ENCODE measurements at places on chromosomes 5 and 9. TPM values are rescaled to one million over a fixed set of nuclear protein-coding genes. Genes with fewer than 3 reads are reported as not detected.

Gene SLCO6A1
- polyA plus RNA-seq: not detected

Gene CSNK1A1
- polyA plus RNA-seq: 201 TPM

Gene CARTPT
- polyA plus RNA-seq: not detected

Gene SPATA9
- polyA plus RNA-seq: 2.3 TPM

Gene LRRC70
- 11.8 TPM for polyA plus RNA-seq

Gene LRRC19
- 0.40 TPM for polyA plus RNA-seq

Gene NADK2
- 51.1 TPM for polyA plus RNA-seq

- no peak for DNase-seq
Measured at GRCh38 chr5:42900734-42901133, 89.0 kb upstream of the SELENOP start.

- peak; percentile 73 for DNase-seq
Measured at GRCh38 chr5:137206030-137206715, 293.0 kb downstream of the SPOCK1 start.

- no peak for DNase-seq
Measured at GRCh38 chr9:117622347-117622746, 81.9 kb upstream of the TLR4 start.

- no peak for DNase-seq
Measured at GRCh38 chr5:174794931-174795672, 70.7 kb downstream of the MSX2 start.

- no peak for DNase-seq
Measured at GRCh38 chr9:113465599-113466140, 2.1 kb downstream of the RGS3 start.

DNA sequence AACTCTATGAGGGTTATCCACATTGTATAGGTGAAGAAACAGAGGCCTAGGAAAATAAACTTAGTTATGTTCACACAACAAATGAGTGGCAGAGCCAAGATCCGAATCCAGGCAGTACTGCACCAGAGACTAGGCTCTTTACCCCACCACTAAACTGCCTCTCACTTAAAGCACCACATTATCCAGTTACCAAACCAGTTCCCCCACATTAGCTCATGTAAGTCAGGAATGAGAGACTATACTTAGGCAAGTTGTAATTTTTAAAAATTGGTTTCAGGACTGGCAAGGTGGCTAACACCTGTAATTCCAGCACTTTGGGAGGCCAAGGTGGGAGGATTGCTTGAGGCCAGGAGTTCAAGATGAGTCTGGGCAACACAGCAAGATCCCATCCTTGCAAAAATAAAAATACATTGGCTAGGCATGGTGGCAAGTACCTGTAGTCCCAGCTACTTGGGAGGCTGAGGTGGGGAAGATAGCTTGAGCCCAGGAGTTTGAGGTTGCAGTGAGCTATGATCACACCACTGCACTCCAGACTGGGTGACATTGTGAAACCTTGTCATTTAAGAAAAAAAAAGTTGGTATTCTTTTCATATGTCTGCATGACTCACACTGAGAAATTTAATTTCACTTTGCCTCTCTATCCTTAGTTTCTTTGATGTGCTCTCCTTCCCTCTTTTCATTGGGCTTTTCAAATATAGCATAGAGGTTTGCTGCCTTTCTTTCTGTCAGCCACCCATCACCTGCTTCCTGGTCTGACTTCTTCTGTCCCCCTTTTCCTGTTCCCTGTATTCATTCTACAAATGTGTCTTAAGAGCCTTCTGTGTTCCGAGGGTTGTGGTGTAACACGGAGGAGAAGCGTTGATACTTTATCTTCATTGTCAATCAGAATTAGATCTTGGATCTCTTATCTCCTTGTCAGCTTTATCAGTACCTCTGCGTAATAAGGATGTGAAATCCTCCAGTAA, 64.7 kb downstream of the ERMP1 start:
- no peak for DNase-seq

- DNase-seq: no peak
Measured at GRCh38 chr5:169904059-169904458, 76.2 kb downstream of the INSYN2B start.

- DNase-seq: no peak
Measured at GRCh38 chr9:39108145-39108544, 179.8 kb downstream of the CNTNAP3 start.

DNA sequence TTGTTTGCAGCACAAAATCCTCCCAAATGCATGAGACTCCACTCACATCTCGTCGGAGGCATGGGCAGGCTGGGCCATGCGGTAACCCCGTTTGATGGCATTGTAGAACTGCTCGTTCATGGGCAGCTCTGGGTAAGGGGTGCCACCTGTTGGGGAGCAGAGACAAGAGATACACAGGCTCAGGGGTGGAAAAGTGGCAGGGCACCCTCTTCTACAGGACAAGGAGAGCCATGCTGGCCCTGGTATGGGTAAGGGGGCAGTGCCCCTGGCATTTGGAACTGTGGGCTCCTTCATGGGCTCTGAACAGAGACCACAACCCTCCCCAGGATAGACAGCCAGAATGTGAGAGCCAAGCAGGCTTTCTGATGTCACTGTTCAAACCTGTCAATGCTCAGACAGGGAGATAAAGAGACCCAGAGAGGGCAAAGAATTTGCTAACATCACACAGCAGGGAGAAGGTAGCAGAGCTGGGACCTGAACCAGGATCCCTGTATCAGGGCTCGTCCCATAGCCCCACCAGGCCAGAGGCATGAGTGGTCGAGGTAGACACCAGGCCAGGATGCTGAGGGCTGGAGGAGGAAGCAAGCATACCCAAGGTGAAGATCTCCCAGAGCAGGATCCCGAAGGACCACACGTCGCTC, 33.2 kb upstream of the CSF1R start:
- peak; percentile 32 for DNase-seq

DNA sequence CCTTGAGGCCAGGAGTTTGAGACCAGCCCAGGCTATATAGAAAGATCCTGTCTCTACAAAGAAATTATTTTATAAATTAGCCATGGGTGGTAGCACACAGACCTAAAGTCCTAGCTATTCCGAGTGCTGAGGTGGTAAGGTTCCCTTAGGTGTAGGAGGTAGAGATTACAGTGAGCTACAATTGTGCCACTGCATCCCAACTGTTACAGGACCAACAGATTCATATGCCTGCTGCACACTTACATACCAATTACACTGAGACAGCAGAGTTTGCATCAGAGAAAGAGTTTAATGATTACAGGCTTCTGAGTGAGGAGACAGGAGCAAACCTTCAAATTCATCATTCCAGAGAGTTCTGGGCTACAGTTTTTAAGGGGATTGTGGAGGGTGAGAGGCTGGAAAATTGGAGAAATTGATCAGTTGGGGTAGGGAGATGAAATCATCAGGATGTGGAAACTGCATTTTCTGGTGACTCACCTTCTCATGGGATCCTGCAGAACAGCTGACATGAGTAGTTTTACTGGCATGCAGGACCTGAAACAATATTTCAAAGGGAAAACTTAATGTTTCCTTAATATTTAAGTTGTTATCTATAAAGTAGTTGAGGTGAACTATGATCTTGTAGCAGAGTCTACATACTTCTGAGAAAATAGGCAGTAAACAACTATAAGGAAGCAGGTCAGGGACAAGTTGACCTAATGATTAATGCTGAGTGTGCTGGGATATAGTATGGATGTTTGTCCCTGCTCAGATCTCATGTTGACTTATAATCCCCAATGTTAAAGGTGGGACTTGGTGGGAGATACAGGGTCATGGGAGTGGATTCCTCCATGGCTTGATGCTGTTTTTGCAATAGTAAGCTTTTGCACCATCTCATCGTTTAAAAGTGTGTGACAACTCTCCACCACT, 54.7 kb downstream of the ANXA2R start:
- no peak for DNase-seq

DNA sequence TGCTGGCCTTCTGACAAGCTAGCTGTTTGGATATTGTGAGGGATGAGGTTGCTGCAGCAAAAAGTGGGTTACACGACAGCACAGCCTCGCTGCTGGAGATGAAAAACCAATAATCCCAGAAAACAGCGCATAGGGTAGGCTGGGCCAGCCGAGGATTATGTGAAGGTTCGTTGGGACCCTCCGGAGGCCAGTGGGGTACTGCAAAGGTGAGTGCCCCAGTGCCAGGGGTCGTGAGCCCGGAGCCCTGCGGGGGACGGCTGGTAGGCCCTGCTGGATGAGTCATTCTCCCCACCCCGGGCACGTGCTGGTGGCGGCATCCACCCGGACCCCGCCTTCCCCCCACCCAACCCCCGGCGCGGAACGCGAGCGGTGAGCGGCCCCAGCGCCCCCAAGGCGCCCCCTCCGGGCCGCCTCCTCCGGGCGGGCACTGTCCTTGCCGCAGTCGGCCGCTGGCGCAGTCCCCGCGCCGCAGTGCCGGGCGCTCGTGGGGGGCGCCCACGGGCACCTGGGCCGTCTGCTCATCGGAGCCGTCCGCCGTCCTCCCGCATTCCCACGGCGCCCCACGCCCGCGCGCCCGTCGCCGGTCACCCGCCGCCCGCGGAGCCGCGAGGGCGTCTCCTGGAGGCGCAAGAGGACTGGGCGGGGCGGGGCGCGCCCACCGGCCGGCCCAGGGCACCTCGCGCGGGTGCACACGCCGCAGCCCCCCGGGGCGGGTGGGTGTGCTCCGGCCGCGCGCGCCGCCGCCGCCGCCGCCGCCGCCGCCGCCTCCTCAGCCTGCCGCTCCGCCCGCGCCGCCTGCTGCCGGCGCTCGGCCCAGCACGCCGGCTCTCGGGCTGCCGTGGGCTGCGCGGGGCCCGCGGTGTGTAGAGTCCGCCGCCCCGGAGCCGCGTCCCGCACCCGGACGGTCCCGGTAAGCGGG, at the start of gene PHF24:
Gene PHF24, plus strand, starts transcription at position 794 of the 919 bp plus-strand sequence. CDS start 13,014 bp downstream, outside the sequence.
- DNase-seq: no peak

DNA sequence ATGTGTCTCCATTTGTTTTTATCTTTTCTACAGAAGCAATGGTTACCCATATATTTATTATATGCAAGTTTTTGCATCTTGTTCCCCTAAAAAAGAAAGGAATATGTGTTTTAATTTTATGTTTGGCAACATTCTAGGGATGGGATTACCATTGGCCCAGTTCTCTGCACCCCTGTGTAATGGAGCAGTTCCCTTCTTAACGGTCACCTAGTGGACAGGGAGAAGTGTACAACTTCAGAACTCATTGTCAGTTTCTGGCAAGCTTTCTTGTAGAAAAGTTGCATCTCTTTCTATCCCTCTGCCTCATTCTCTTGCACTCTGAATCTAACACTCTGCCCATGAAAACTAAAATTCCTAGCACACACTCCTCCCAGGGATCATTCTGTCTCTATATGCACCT, 78.2 kb downstream of the DOCK8 start:
- no peak for DNase-seq

- no peak for DNase-seq
Measured at GRCh38 chr5:131987251-131987650, 24.2 kb downstream of the ACSL6 start.

DNA sequence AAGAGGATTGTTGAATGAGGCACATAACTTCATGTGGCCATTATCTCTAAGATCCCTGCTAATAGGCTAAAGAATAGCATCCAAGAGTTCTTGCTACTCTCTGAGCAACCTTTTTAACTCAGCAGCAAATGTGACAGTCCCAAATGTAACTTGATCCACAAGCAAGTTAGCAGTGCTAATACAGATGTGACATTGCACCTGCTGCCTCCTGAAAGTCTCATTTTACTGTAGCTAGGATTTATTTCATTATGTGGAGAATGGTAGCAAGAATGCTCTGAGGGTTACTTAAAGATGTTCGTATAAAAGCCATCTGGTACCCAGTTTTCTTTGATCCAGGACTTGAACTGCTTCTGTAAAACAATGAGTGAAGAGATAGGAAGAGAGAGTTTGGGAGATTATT, 45.8 kb downstream of the CDH10 start:
- no peak for DNase-seq

DNA sequence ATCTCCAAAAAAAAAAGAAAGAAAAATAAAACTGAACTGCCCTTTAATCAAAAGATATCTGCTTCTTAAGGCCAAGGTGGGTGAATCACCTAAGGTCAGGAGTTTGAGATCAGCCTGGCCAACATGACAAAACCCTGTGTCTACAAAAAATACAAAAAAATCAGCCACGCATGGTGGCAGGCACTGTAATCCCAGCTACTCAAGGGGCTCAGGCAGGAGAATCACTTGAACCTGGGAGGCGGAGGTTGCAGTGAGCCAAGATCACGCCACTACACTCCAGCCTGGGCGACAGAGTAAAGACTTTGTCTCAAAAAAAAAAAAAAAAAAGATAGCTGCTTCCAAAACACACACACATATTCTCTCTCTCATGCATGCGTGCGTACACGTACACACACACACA, 17.8 kb downstream of the SCAI start:
- no peak for DNase-seq

DNA sequence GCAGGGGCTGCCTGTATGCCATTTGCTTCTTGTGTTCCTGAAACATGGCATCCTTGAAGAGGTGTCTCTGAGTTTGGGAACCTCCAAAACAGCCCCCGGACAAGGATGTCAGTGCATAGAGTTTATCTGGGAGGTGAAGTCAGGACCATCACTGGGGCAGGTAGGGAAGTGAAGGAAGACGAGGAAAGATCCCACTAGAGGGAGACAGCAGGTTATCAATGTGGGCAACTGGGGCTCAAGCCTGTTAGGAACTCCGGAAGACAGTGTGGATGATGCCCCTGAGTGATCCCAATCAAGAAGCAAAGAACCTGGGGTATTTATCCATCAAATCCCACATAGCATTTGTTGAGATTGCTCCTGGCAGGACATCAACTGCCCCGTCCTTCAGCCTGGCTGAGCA, 233.1 kb downstream of the AGTPBP1 start:
- no peak for DNase-seq

DNA sequence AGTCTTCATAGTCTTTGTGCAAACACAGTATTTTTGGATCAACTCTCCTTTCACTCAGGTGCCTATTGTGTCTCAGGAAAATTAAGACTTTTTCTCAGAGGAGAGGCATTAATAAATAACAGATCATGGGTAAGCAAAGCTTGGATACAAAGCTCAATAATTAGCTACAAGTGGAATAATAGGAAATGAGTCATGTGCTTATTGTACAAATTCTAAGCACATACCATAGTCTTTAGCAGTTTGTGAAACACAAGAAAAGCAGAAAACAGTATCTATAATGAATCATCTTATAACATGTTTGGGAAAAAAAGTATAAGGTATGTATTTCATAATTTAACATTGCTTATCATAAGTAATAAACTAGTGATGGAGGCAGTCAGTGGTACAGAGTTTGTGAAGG, 477.0 kb downstream of the CDH10 start:
- DNase-seq: no peak

- DNase-seq: no peak
Measured at GRCh38 chr9:2363781-2364180, 257.8 kb upstream of the VLDLR start.

GRCh38 chr9:99851500-99851822, 29.8 kb downstream of the NR4A3 start:
- no peak for DNase-seq

All from left lung (tissue), 14 donors.